Muscle of arm (tissue), 14 donors: ENCODE measurements at places on chromosomes 16 and 17. TPM values are rescaled to one million over a fixed set of nuclear protein-coding genes. Genes with fewer than 3 reads are reported as not detected.

- DNase-seq, result no peak
These were observed 19.1 kb upstream of the ATP6V0C start for GRCh38 chr16:2494616-2495015.

- DNase-seq, result no peak
These were observed 1091.6 kb upstream of the EEF2KMT start for GRCh38 chr16:6189216-6189615.

GRCh38 chr17:76271669-76272540 lies 6.8 kb downstream of the UBALD2 start:
- no peak for DNase-seq

- peak; percentile 9 for DNase-seq
These were observed 585 bp downstream of the MLKL start for GRCh38 chr16:74700116-74700437.

DNA sequence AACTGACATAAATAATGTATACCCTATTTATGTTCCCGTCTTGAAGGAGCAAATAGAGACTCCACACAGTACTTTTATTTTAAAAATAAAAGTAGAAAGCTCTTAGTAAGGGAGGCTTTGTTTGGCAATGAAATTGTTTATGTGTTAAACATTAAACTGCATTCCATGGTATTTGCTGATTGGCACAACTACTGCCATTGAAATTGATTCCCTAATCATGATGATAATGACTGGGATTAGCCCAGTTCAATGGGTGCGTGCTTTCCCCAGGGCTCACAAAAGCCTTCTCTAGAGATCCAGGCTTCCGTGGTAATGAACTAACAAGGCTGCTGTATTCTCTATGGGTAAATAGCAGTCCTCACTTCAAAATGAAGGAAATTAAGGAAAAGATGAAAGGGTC lies 67.5 kb downstream of the GPRC5B start:
- DNase-seq, result no peak

GRCh38 chr17:7240375-7240774 lies 1.1 kb upstream of the PHF23 start:
- DNase-seq, result no peak

GRCh38 chr16:920717-921116 lies 50.1 kb downstream of the LMF1 start:
- peak; percentile 51 for DNase-seq

DNA sequence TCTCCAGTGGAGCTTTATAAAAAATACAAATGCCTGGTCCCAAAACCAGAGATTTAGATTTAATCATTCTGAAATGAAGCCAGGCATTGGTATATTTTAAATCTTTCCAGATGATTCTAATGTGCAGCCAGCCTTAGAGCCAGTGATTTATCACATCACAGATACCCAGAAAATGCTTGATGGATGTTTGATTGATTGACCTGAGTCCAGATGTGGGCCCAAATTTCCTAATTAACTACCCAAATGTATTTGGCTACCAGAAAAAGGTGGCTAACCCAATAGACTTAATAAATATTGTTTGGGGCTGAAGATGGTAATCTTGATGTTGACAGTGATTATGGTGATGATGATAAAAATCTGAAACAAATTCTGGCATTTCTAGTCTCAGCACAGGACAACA lies 93.1 kb downstream of the ABCC12 start:
- no peak for DNase-seq

GRCh38 chr16:25155553-25156460 lies 44.3 kb downstream of the LCMT1 start:
- no peak for DNase-seq

GRCh38 chr16:24713379-24713778 lies 16.1 kb upstream of the TNRC6A start:
- DNase-seq, result no peak

GRCh38 chr17:8053600-8053999 lies 14.7 kb downstream of the ALOX15B start:
- no peak for DNase-seq

- DNase-seq, result no peak
These were observed 27.6 kb upstream of the PITPNA start for GRCh38 chr17:1590029-1590746.

DNA sequence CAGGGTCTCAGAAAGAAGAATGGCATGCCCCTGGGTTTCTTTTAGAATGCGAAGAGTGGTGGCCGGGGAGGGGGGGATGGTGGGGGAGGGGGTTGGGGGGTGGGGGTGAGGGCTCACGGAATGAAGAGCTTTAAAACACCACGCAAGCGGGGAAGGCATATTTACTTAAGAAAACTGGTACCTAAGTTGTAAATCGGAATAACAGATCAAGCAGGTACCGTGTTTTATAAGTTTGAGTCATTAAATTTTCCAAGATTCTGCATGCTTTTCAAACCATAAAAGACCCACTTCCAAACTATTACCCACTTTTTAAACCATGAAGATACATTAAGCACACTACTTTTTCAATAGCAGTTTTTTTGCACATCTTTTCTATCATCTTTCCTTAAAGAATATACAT lies 130.2 kb downstream of the STX8 start:
- no peak for DNase-seq

GRCh38 chr17:49922095-49922494 lies 46.9 kb upstream of the DLX4 start:
- no peak for DNase-seq

GRCh38 chr16:30875871-30876801 lies 17.7 kb downstream of the BCL7C start:
- DNase-seq, result no peak

DNA sequence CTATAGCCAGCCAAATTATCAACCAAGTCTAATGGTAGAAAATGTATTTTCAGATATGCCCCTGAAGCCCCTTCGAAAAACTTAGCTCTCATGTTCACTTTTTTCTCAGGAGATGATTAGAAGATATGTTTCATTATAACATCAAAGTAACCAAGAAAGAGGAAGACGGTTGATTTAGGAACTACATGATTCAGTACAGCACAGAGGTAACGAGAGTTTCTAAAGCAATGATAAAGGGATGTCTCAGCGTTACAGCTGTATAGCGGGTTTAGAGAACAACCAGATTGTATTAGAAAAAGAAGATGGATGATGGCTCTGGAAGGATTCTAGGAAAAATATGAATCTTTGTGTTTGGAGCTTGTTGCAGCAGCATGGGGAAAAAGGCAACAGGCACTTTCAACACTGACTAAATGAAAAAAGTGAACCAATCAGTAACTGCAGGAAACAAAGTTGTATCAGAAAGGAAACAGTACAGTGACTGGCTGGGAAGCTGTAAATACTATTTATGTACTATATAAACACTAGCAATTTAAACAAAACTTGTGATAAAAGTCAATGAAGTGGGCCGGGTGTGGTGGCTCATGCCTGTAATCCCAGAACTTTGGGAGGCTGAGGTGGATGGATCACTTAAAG lies 21.5 kb downstream of the MBTD1 start:
- no peak for DNase-seq

- DNase-seq, result no peak
These were observed 1.8 kb upstream of the CBX1 start for GRCh38 chr17:48102798-48103715.

- DNase-seq, result no peak
These were observed 16.4 kb downstream of the CDYL2 start for GRCh38 chr16:80788027-80788426.

- no peak for DNase-seq
These were observed 744 bp upstream of the PLXDC1 start for GRCh38 chr17:39151943-39152818.

DNA sequence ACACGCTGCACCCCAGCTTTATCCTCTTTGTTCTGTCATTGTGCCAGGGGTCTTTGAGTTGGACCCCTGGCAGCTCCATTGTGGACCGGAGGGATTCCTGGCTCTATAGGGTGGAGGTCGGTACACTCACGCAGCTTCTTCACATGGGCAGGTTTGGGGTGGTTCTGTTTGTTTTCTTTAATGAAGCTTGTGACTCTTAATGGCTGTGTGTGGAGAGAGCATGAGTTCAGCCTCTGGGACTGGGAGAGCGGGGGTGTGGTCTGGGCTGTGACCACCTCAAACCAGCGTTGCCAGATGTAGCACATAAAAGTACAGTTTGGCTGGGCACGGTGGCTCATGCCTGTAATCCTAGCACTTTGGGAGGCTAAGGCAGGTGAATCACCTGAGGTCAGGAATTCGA lies 21.2 kb upstream of the NAGLU start:
- DNase-seq, result no peak

The PRSS8 gene
- 1.3 TPM for polyA plus RNA-seq

The CA5A gene
- polyA plus RNA-seq, result not detected

The KRTAP4-2 gene
- not detected for polyA plus RNA-seq

The CDK5R1 gene
- 8.5 TPM for polyA plus RNA-seq

The TMEM220 gene
- polyA plus RNA-seq, result 12.6 TPM

The YBX2 gene
- 2.5 TPM for polyA plus RNA-seq
